ENCODE measurements at places on chromosomes 5 and 9.

GRCh38 chr9:117242082-117242481, 172.8 kb downstream of the ASTN2 start:
- no peak for DNase-seq

DNA sequence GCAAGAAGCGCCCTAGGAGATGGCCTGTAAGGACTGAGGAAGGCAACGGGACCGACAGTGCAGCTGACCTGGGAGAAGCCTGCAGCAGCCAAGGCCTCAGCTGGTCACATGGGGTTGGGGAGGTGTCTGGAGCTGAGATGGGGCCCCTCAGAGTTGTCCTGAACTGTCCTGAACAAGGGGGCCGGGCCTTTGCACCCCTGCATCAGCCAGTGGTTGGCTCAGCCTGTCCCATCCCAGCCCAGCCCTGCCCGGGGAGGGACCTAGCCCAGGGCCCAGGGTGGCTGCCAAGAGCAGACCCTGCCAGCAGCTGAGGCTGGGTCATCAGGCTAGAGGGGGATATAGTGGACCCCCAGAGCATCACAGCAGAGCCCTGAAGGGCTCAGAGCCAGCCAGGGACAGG, 122.8 kb upstream of the PPP1R26 start:
- DNase-seq, result no peak

DNA sequence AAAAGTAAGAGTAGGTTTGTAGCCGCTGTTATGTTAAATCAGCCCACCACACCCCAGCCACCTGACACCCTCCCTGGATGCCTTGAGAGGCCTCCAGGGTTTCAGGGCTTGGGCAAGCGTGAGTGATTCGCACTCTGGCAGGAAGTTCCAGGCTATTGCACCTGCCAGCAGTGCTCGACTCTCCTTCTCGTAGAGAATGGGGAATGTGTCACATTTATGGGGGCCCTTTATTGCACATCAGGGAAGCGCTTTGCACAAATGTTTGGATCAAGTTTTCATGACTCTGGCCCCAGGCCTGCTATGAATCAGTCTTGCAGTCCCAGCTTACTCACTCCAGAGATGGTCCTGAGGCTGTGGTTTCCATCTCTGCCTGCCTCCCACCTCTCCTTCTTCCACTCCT, 66.1 kb upstream of the ADRA1B start:
- DNase-seq, result no peak

- no peak for DNase-seq
These were observed 670 bp upstream of the PURA start for GRCh38 chr5:140113180-140113698.

GRCh38 chr5:38478166-38478565, 78.3 kb downstream of the LIFR start:
- DNase-seq, result no peak

- no peak for DNase-seq
These were observed 1.0 kb upstream of the TLE1 start for GRCh38 chr9:81690251-81690851.

DNA sequence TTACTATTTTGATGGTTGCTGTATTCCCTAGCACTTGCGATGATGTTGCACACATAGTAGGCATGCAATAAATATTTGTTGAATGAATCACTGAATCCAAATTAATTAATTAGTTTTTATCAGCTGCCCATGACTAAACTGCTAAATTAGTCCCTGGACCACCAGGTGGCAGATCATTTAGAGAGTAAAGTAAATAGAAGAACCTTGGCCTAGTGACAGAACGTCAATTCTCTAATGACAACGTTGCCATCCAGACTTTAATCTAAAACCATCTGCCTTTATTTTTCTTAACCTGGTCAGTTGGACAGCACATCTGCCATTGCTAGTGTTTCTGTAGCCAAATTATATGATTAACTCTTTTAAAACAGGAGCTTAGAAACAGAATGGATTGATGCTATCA, 457.5 kb downstream of the KIF4B start:
- DNase-seq, result no peak

GRCh38 chr5:138929571-138929955, 54.4 kb upstream of the LRRTM2 start:
- no peak for DNase-seq

DNA sequence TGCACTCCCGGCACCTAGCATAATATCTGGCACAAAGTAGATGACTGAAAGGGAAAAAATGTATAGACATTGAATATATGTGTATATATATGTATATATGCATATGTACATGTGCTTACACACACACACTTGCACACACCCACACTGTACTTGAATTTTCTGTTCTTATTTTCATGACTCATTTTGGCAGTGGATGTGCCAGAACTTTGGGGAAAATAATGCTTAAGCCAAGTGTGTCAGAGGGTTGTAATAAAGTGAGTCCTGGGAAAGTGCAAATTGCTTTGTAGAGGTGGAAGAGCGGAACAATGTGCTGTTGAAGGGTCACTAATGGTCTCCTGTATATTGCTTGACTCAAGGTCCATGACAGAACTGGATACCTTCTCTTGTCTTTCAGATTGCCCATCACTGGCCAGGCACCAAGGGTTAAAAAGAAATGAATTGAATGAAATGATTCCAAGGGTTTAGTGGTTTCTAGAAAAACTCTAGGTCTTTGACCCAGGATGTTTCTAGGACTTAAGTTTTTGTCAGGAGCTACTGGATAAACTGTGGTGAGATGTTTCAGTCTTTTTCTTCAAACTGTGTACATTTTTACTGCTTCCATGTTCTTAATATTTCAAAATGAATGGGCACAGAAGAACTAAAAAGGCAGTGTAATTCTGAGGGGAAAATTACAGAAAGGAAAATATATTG, 129.9 kb upstream of the MOCS2 start:
- no peak for DNase-seq

GRCh38 chr5:141769671-141770070, 87.6 kb upstream of the ARAP3 start:
- DNase-seq, result no peak

- DNase-seq, result no peak
These were observed 463.7 kb downstream of the CYLC2 start for GRCh38 chr9:103458826-103459225.

GRCh38 chr9:109640580-109641371, 139.2 kb upstream of the PALM2AKAP2 start:
- DNase-seq, result no peak

- DNase-seq, result no peak
These were observed 64.5 kb downstream of the C9orf152 start for GRCh38 chr9:110143485-110143884.

GRCh38 chr9:4769321-4770080, 23.2 kb upstream of the RCL1 start:
- DNase-seq, result no peak
